Left kidney (tissue), 8 donors: ENCODE measurements at places on chromosomes 3 and 15.

DNA sequence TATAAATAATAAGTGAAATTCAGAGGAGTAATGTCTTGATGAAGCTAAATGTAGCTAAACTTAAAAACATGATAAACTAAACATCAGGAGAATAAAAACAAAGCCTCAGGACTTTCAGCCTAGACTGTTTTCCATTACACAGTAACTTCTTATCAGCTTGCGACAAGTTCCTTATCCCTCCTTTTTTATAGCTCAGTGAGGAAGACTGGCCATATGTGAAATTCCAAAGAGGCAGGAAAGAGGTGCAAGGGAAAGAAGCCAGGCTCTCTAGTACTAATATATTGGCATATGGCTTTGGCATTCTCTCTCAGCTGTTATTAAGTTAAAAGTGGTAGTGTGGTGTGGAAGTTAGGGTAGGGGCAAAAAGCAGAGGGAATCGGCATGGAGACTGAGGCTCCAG lies 4.4 kb downstream of the COX17 start:
- DNase-seq, result no peak

DNA sequence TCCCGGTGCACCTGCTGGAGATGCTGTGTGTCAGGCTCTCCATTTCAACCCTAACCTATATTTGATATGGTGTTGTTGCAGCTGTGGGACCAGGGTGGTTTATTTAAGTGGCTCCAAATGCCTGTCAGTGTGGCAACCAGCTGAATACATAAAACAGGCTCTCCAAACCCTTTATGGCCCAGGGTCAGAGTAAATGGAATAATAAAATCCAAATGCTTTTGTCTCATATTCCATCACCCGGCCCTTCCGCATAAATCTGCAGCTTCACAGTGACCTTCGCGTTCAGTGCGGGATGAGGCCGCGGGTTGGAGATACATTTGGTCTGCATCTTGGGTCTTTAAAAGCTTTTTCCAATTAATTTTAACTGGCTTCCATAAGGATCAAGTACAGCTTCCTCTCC lies 382.1 kb upstream of the NR2F2 start:
- DNase-seq, result no peak

DNA sequence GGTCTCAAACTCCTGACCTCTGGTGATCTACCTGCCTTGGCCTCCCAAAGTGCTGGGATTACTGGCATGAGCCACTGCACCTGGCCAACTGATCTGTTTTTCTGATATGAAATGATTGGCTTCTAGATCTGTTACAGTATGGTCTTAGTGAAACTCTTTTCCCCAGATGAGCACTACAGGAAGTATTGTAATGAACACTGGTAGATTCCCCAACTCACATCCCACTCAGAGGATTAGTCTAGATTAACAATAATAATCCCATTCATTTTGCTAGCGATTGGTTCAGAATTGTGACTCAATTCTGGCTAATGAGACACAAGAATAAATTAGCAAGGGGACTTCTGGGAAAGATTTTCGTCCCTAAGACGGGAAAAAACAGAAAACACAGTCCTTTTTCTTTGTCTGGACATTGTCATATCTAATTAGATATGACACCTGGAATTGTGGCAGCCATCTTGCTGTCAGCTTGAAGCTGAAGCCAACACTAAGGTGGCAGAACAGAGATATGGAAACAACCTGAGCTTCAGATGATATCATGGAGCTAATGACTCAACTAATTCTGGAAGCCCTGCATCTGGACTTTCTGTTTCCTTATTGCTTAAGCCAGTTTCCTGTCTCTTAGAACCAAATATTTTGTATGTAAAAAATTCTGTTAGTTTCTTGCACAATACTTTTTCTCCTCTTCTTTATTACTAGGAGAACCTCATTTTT lies 17.4 kb upstream of the NPTN start:
- DNase-seq, result no peak

GRCh38 chr3:54180921-54181320 lies 58.6 kb downstream of the CACNA2D3 start:
- DNase-seq, result no peak

DNA sequence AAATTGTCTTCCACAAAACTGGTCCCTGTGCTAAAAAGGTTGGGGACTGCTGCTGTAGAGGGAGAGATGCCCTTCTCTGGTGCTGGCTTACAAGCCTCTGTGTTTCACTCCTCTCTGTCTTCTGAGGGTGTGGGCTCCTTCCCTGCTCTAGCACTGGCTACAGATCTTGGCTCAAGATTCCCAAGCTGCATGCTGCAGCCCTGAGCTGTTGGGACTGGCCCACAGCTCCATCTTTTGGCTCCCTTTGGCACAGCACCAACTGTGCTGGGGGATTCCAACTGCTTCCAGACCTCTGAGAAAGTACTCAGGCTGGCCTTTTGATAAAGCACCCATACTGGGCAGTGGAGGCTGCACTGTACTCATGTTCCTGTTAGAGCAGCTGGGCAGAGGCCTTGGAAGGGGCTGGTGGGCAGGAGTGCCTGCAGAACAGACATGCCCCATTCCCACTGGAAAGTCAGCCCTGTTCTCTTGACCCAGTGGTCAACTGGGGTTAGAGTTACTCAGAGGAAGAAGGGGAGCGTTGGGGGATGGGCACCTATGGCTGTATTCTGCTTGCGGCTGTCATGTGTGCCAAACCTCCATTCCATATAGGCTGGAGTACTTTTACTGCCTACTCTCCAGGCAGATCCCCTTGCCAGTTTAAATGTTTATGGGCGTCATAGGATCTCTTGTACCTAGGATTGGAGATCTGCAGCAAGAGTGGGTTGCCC lies 55.7 kb downstream of the GALK2 start:
- DNase-seq, result no peak

DNA sequence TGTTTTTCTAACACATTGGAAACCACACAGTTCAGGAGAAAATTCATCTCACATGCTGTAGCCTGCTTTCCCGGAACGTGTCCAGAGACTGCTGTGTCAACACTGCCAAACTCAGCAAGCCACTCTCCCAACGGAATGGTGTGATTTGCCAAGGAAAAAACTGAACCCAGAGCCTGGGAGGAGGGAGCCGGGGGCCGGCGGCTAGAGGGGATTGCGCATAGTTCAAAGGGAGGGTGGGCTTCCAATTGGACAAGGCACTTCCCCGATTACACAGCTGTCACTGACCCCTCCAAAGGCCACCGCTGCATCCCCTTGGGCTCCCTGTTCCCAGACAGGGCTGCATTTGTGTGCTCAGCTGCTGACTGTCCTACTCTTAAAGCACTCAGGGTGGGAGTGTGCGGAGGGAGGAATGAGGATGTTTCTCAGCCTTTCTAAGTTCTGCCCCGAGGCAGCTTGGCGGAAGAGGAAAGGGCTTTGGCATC lies 256.2 kb downstream of the ZNF621 start:
- no peak for DNase-seq

GRCh38 chr3:43400167-43400566 lies 113.8 kb downstream of the SNRK start:
- DNase-seq, result no peak
